Activated naive CD4-positive, alpha-beta T cell treated with anti-CD3 and anti-CD28 coated beads, Interleukin-2, amount 50 U/mL, for 72 hours (primary cell): ENCODE measurements at places on chromosomes 6 and 20.

- DNase-seq = no peak
Measured at GRCh38 chr6:142653710-142654420, 291.1 kb downstream of the HIVEP2 start.

DNA sequence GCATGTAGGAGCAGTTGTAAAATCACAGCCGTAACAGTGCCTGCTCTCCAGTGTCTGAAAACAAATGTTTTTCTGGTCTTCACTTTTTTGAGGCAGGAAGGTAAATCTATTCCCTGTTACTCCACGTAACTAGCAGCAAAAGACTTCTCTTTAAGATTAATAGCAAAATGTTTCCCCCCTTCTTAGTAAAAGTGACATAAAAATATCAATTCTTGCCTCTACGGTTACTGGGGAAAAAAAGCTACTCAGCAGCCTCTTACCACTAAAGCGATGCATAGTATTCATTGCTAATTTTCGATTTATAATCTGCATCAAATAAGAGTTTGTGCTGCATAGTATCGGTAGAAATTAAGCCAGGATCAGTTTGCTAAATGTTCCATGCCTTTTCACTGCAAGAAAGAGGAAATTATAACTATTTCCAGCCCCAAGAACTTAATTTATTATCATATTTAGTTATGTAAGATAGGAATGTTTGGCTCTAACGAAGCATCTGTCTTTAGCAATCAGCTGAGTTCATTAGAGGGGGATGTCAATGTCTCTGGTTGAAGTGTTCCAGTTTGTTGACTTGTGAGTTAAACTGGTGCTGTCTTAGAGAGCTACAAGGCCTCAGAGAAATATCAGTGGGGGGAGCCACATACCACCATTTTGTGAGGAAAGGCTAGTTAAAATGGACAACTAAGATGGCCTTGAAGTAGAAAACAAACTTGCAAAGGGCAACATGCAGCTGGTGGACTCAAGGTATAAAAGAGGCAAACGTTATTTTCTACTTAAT lies 617 bp upstream of the TSPYL1 start:
- DNase-seq = no peak

GRCh38 chr6:124546601-124547000 lies 415.6 kb upstream of the RNF217 start:
- no peak for DNase-seq

DNA sequence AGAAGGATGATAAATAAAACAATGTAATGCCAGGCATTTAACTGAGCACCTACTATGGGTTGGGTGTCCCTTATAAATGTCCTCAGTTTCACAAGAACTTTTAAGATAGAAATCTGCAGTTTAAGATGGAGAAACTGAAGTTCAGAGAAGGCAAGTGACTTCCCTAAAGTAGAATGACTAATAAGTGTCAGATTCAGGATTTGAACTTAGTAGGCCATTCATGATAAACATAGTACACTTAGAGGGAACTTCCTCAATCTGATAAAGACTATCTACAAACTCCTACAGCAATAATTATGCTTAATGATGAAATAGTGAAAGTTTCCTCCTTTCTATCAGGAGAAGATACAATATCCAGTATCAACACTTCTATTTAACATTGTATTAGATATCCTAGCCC lies 43.9 kb downstream of the NCR2 start:
- no peak for DNase-seq

GRCh38 chr6:70557998-70558397 lies 8.7 kb upstream of the SDHAF4 start:
- DNase-seq = no peak

DNA sequence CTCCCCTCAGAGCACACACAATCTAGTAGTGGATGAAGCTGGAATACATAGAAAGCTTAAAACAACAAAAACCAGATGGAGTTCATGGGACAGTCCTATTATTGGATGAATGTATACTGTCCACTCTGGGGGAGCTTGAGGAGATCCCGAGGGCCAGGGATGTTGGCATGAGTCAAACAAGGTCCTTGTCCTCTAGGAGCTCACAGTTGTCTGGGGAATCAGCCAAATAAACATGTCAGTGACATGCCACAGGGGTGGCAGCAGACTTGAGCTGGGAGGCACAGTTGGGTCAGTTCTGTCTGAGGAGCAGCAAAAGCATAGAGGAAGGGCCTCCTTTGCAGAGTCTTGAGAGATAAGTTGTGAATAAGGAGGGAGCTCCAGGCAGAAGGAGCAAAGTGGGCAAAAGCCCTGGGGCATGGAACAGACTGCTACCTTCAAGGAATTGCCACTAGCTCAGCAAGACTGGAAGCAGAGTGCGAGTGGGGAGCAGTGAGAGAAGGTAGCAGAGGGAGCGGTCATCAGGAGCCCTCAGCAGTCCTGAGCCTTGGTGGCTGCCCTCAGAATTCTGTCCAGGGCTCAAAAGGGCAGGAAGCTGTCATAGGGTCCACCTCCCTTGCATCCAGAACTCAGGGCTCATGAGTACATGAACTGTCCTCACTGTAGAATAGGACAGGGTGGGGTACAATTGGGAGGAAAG lies 22.1 kb downstream of the L3MBTL1 start:
- no peak for DNase-seq

DNA sequence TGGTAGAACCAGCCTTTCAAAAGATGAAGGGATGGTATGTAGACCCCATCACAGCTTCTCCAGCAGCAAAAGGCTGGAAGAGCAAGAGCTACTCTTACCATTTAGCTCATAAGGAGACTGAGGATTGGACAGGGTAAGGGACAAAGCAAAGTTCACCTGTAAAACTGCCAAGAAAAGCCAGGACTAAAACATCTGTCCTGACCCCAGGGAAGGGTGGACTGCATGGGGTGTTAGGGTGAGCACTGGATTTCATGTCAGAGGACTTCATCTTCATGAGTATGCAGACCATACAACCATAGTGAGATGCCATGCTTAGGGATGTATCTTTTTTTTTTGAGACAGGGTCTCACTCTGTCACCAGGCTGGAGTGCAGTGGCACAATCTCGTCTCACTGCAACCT lies 19.3 kb downstream of the AHCY start:
- no peak for DNase-seq

DNA sequence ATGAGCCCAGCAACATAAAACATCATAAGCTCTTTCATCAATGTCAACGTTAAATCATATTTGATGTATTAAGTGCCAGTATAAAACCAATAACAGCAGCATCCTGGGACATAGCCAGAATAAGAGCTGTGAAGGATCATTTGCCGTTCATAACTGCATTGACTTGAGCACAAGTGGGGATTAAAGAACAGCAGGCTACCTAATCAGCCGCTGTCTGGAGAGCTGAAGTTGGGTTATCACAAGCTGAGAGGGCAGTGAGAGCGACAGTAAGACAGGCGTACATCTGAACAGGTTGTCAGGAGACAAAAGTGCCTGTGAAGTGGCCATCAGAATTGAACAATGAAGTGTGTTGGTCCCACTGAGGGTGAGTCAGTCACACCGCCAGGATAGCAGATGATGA lies 269.6 kb downstream of the GRIK2 start:
- DNase-seq = no peak
